ENCODE measurements at places on chromosomes 12 and 14.

- no peak for DNase-seq
Observed at GRCh38 chr14:89926694-89927093, 27.8 kb downstream of the EFCAB11 start.

DNA sequence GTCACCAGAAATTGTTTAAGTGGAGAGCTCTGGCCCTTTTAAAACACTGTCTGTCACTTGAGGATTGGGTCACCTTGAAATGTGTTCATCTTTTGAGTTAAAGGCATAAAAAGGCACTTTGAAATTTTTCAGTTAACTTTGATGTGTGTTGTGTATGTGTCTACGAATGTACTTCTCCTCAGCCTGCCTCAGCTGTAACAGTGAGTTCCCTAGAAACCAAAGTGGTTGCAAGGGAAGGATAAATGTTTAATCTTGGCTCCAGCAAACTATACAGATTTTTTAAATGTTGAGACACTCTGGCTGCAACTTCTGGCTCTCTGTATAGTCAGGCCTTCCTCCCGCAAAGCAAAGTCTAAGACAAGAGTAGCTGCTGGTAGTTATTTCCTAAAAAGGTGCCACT, 8.3 kb downstream of the DERA start:
- DNase-seq: no peak

DNA sequence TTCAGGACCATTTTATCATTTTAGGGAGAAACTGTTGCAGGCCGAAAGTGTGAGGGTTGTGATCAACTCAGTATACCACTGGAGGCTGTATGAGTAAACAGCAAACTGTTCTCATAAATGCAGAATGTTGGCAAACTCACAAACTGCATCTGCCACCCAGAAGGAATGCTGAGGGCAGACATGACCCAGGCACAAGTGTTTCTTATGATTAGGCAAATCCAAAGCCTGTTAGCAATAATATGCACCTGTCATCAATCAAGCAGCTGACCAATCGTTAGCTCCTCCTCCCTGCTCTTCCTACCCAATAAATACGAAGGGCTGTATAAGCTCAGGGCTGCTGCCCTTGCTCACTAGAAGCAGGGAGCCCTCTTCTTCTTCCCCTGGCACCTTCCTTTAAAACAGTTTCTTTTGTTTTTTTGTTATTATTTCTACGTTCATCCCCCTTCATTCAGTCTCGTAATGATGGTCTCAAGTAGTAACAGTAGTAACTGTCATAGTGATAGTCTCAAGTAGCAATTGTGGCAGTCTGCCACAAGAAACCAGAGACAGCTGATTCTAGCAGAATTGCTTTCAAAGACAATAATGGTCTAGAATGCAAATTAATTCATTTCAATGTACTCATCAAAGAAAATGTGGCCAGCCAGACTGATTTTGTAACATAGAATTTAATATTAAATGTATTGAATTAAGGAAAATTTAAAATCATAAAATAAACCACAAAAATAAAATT, 15.2 kb upstream of the CCDC175 start:
- no peak for DNase-seq

DNA sequence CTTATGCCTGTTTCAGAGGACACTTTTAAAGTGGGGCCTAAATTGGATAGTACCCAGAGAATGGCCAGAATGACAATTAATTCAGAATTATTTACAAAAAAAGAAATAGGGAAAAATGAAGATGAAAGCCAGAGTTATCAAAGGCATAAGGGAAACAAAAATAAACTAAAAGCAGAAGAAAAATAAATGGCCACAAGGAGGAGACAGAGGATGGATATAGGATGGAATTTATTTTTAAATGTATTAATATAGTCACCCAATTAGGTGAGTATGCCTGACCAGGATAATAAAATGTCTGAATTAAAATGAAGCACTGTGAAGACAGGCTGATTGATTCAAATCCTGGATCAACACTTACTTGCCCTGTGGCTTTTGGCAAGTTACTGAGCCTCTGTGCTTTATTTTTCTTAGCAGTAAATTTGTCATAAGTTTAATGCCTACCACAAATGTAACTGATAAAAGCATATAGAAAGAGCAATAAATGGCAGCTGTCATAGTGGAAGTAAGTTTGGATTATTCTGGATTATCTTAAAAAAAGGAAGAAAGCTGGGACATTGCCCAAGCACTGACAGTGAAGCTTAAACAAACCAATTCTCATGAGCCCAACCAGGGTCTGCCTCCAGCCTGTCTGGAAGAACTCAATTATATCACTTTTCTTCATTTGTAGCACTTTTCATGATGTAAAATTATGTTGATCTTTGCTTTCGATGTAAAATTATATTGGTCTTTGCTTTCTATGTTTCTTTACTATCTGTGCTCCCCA, 3.5 kb downstream of the CLEC9A start:
- no peak for DNase-seq

- no peak for DNase-seq
Observed at GRCh38 chr12:113263431-113263963, 42.2 kb downstream of the TPCN1 start.

DNA sequence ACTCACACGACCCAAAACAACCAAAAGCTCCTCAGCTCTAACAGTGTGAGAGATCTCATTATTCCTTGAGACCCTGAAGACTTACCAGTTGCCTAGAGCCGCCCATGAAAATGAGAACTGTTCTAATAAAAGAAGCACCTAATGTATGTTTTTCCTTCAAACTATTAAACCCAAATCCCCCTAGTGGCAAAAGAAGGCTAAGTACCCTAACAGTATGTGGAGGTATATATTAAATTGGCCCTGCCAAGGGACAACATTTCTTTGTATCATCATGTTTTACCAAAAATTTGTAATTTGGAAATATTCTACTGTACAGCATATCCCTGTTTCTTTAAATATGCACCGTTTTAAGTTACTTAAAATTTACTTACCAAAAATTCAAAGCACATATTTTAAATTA, 38.0 kb upstream of the PPFIA2 start:
- DNase-seq: peak; percentile 11

GRCh38 chr12:31914927-31915326, 44.3 kb upstream of the RESF1 start:
- DNase-seq: no peak

DNA sequence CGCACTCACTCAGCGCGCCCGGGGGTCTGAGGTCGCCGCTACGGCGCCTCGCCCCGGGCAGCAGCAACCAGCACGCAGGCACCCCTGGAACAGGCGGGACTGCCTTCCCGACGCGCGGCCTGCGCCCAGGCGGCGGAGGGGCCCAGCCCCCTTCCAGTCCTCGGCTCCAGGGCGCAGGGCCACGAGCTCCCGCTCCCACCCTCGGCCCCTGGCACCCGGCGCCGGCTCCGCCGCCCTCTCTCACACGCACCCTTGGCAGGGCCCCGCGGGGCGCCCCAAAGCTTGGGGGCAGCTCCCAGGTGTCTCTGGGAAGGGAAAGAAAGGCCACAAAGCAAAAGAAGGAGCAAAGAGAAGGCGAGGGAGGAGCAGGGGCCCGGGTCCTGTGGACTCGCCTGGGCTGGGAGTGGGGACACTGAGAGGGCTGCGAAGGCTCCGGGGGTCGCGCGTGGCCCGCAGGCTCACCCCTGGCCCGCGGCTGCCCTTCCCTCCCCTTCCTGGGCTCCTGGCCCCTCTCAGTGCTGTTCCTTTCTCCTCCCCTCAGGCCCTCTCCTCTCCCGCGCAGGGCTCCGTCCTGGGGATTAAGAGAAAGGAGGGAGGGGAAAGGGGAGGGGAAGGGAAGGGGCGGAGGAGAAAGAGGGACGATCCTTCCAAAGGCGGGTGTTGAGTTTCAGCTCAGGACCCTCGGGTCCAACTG, 907 bp upstream of the EFS start:
- DNase-seq: peak; percentile 46

- no peak for DNase-seq
Observed at GRCh38 chr12:85740186-85740585, 96.0 kb downstream of the RASSF9 start.

- DNase-seq: no peak
Observed at GRCh38 chr12:68871921-68872320, 61.0 kb downstream of the CPM start.

DNA sequence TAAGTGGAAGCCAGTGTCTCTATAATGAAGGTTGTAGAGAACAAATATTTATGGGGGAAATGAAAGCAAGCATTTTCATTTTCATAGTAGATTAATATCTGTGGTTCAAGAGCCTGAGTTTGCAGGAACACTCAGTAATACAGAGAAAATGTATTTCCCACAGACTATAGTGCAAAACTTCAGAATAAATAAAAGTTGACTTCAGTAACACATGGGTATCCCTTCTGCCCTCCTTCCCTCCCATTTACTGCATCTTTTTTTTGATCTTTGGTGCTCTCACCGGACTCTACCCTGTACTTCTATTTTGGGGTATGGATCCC, 75.3 kb upstream of the AMN1 start:
- DNase-seq: no peak

GRCh38 chr12:103820361-103820760, 20.7 kb downstream of the NT5DC3 start:
- no peak for DNase-seq

DNA sequence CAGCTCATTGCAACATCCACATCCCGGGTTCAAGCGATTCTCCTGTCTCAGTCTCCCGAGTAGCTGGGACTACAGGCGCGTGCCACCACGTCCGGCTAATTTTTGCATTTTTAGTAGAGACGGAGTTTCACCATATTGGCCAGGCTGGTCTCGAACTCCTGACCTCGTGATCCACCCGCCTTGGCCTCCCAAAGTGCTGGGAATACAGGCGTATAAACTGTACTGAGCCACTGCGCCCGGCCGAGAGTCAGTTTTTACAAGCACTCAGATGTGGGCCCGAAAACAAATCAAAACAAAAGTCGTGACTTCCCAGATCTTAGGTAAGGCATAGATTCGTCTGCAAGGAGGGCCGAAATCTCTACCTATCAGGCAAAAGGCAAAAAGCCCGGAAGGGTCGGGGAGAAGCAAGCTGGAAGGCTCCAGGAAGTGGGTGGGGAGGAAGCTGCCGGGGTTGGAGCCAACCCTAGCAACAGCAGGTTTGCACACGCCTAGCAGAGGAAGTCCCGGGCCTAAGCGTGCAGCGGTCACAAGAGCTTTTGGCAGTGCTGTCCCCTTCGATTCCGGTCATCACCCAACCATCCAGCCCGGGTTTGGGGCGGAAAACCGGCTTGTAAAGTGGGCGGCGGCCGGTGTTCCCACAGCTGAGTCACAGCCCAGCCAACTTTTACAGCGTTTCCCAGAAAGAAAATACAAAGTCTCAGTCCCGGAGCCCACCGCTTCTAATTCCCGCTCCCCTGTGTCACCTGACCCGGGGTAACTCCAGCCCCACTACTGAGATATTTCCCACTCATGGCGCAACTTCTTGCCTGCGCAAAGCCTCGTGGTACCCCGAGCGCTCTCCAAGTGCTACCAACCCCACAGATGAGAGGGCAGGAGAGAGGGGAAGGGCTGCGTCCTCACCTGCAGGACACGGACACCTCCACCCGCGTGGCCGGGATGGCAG, 583 bp downstream of the CPNE8 start:
- peak; percentile 92 for DNase-seq

- peak; percentile 45 for DNase-seq
Observed at GRCh38 chr12:53974084-53975063, at the start of gene HOTAIR. TSS of gene HOTAIR (minus strand) at chr12:53974954.

- no peak for DNase-seq
Observed at GRCh38 chr12:8909752-8910151, 4.6 kb upstream of the PHC1 start.

- DNase-seq: peak; percentile 22
Observed at GRCh38 chr12:83389237-83389996, 702.7 kb downstream of the TMTC2 start.
